Stimulated activated naive CD8-positive, alpha-beta T cell treated with anti-CD3 and anti-CD28 coated beads, Interleukin-15, Interleukin-2, amounts not matched to agents 100 U/mL and 50 U/mL, for 24 hours (primary cell): ENCODE measurements at places on chromosomes 13 and 19.

- DNase-seq, result no peak
Measured at GRCh38 chr13:43537124-43537523, 249.6 kb downstream of the ENOX1 start.

DNA sequence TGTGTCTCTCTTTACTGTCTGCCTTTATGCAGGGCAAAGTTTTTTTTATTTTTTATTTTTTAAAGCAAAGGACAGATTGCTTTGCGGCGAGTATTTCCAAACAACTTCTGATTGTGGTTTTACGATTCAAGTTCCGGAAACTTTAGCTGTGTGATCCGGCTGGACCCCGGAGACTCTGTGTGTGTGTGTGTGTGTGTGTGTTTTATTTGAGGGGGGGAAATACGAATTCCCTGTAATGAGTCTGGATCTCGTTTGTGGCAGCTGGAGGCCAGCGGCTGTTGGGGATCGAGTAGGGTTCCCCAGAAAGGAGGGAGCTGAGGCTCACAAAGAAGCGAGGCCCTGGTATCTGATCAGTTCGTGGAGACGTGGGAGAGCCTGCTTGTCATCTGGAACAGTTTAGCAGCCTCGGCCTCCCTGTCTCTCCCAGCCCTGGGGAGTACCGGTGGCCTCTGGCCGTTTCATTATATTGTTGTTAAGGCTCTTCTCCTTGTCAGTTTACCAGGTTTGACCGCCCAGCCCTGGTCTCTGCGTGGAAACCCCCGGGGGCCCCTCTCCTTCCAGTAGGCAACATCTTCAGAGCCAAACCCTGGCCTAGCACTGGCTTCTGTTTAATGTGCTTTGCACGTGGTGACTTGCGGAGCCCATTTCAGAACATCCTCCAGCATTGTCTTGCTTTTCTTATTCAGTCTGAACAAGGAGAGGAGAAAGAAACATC lies 1.3 kb downstream of the FARP1 start:
- no peak for DNase-seq

DNA sequence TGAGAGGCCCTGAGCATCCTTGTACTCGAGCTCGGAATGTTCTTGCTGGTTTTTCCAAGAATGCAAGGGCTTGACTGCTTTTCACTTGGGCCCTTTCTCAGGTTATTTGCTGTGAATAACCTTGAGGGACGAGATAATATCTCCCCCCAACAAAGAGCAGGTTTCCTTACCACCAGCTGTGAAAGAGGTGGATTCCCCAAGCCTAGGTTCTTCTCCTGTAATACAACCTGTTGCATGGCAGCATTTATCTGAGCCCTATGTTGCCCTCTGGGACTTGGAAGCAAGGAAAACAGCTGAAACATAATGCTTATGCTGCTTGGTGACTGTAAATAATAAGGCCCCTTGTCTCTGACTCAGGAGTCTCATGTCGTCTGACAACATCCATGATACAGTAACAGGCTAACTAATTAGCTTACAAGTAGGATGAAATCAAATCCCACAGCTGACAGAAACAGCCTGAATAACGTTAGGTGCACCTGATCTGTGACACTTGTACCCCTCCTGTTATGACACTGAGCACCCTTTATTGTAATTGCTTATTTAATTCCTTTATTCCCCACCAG lies 43.6 kb upstream of the RCBTB2 start:
- DNase-seq, result no peak

DNA sequence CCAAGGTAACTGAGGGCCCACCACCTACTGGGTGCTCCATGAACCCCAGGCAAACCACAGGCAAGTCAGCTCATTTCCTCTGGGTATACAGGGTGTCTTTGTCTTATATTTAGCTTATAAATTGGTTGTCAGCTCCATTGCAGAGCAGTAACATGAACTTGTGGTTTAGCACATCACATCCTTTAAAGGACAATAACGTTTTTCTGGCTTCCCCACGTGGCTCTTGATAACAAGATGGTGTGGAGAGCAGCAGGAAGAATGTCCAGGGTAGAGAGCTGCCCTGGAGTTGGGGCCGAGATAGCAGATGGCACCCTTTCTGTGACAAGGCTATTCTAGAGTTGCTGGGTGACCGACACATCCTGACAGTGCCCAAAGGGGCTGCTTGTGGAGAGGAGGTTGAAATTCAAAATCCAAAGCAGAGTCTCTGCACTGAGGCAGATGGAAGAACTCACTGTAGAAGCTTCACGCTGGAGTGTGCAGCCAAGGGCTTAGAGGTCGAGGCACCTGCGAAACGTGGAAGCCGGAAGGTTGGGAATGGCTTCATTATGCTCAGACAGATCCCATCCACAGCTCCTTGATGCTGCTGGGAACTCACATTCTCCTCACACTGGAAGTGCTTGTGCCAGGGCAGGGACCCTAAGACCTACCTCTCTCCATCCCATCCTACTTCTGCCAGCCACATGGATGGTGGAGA lies 133.0 kb upstream of the FRY start:
- DNase-seq, result no peak

DNA sequence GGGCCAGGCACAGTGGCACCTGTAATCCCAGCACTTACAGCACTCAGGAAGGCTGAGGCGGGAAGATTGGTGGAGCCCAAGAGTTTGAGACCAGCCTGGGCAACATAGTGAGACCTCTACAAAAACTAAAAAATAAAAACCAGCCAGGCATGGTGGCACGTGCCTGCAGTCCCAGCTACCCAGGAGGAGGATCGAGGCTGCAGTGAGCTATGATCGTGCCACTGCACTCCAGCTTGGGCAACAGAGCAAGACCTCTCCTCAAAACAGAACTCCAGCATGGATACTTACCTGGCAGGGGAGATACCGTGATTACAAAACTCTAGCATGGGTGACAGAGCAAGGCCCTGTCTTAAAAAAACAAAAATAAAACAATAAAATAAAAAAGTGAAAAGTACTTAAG lies 95.3 kb downstream of the GJA3 start:
- DNase-seq, result no peak
